ENCODE measurements at places on chromosomes 16 and 17.

DNA sequence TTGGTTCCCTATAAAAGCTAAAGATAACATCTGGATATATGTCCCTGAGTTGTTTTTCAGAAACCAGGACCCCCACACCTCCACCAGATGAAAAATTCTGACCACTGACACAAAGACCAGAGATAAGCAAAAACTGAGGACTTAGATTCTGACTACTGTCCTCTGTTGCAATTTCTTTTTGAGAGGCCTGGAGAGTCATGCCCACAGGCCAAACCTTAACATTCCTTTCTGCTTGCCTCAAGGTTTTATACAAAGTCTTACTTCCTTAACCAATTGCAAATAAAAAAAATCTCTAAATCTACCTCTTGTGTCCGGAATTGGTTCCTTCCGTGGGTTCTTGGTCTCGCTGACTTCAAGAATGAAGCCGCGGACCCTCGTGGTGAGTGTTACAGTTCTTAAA lies 228.5 kb downstream of the ABCC12 start:
- DNase-seq, result no peak

GRCh38 chr17:163514-164098 lies 17.8 kb downstream of the DOC2B start:
- no peak for DNase-seq

- DNase-seq, result no peak
Measured at GRCh38 chr16:87306516-87306915, 10.7 kb downstream of the C16orf95 start.

- DNase-seq, result peak; percentile 45
Measured at GRCh38 chr17:489758-490329, 137.2 kb upstream of the RPH3AL start.

- no peak for DNase-seq
Measured at GRCh38 chr17:34996422-34997285, 16.3 kb downstream of the LIG3 start.

DNA sequence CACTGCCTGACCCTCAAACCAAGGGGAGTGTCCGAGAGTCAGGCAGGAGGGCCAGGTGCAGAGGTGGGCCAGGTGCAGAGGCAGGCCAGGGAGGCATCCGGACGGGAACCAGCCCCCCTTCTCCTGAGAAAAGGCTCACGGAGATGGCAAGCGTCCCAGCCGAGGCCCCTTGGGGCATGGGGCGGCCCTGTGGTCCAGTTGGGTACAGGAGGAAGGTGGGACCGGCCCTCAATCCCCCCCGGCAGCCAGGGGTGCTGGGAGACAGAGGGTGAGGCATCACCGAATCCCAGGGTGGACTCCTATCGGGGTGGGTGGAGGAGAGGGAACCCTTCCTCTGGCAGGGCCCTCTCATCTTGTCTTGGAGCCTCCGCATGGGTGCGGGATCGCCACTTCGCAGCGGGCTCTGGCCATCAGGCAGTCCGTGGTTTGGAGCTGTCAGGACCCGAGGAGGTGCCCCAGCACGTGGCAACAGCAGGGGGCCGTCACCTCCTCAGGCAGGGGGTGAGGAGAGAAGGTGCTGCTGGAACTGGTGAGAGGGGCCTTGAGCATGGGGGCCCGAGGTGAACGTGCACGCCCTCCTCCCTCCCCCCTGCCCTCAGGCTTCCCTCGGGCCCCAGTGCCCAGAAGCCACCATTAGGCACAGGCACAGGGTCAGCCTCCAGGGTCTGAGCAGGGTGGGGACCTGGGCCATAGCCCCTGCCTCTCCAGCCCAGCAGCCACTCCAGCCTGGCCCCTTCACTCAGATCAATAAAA lies 38.7 kb upstream of the SLC38A10 start:
- DNase-seq, result no peak

- DNase-seq, result peak; percentile 27
Measured at GRCh38 chr17:80101946-80102663, 724 bp downstream of the GAA start.

DNA sequence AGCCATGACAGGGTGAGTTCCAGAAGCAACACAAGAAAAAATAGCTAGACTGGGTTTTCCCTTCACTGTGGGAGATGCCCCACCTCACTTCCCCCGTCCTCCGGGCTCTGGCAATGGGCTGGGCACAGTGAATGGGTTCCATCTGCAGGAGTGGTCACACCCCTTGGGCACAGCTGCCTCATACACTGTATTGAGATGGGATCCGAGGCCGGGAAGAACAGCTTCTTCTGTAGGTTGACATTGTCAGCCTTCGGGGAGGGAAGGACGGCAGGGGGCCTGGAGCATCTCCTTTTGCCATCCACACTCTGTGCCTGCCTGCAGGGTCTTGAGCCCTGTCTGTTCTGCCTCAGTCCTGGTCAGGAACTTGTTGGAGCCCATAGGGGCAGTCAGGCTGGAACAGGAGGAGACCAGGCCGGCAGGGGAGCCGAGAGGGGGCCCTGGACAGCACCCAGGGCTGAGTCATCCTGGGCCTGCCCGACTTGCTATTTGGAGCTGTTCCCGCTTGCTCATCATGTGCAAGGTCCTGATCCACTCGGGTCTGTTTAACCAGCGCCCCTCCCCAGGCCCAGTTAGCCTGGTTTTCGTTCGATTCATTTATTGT lies 286.7 kb downstream of the SEC14L1 start:
- DNase-seq, result no peak

- no peak for DNase-seq
Measured at GRCh38 chr17:48637323-48638260, 11.4 kb upstream of the HOXB9 start.

DNA sequence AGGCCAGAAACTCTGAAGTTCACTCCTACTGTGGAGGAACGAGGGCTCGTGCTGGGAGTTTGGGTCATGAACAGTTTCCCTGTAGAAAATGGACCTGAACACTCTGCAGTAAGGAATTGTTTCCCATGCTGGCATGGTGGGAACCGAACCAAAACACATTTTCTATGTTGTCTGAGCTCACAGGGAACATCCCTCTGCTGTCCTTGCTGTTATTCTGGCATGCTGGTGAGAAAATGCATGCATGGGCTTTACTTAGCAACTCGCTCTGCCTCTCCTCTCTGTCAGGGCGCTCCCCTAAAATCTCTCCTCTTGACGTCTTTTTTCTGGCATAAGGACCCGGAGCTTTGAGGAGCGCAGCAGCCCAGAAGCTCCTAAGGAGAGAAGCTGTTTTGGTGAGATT lies 5.4 kb downstream of the RTN4RL1 start:
- DNase-seq, result no peak

- DNase-seq, result no peak
Measured at GRCh38 chr17:6101706-6102105, 31.5 kb downstream of the WSCD1 start.

GRCh38 chr17:73166731-73167581 lies 2.1 kb downstream of the SSTR2 start:
- no peak for DNase-seq

DNA sequence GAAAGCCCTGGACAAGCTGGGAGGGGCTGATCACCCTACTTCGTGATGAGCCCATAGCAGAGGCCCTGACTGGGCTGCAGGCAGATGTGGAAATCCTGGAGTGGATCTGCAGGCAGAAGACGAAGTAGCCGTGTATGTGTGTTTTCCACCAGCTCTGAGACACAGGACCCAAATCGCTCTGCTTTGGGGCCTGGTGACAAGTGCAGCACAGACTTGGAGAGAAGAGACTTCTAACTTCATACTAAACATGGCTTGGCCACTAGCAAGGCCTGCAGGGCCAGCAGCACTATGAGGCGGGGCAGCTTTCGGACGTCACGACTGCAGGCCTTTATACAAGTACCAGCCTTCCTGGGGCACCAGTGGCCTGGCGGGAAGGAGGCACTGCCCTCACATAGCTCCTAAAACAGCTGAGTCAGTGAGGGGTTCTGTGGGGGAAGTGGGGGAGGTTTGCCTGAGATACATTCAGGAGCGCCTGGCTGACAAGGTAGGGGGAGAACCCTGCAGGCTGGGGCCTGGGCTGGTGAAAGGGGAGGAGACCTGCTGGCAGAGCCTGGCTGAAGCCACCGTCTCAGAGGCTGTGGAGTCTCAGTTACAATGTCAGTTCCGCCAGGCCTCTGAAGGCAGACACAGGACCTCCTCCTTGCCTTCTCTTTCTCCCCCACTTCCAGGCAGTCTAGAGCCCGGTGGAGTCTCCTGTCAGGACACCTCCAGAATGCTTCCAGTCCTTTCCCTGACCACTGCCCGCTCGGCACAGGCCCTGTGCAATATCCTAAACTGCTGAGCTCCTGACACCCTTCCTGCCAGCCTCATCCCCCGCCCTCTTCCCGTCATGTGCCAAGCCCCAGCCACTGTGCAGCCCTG lies 73.4 kb downstream of the WSB1 start:
- DNase-seq, result no peak

DNA sequence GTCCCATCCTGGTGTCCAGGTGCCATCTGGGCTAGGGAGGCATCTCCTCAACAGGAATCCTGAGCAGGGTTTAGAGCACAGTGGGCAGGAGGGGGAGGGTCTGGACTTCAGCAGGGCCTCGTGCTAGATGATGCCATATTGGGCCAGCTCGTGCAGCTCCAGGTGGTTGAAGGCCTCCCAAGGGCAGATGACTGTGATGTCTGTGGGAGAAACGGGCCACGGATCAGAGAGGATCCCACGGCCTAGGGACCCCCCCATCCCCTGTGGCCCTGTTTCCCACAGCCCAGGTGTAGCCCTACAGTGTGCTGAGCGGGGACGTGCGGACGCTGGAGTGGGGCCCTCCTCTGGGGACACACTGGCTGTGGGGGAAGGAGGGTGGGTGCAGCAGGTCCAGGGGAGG lies 5.4 kb downstream of the PDE6G start:
- no peak for DNase-seq

Measured in neuronal stem cell (in vitro differentiated cells).